Cardiac septum (tissue), 1 donor: ENCODE measurements at places on chromosomes 2 and 18. TPM values are rescaled to one million over a fixed set of nuclear protein-coding genes. Genes with fewer than 3 reads are reported as not detected.

DNA sequence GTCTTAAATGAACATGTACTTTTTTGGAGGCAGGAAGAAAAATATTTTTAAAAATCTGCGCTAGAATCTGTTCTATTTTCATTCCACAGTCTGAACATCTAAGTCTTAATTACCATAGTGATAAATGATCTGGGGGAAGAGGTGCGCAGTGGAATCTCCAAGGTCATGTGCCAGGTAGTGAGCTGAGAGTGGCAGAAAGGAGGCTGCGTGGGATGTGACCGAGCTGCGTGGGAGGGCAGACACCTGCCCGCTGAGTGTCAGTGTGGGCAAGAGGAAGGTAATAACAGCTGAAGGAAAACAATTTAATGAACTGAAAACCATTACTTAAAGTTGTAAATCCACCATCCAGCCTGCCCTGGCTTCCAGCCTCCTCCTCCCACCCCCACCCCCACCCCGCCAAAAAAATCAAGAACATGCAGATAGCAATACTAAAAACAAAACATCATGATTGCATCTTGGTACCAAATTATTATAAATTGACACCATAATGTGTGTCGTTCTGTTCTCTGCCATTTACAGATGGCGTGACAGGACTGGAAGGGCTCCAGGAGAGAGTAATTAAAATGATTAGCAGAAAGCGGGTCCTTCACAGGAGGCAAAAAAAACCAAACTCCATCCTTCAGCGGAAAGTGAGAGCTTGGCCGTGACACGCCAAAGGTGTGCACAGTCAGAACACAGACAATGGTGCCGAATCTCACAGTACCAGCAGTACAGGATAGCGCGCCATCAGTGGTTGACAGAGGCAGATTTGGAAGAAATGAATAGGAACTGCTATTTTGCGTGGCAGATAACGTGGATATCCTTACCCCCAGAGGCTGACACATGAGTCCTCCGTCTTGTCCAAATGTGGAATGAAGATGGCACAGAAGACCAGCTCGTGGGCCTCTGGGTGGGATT lies 11.4 kb upstream of the DTNB start:
- no peak for DNase-seq

DNA sequence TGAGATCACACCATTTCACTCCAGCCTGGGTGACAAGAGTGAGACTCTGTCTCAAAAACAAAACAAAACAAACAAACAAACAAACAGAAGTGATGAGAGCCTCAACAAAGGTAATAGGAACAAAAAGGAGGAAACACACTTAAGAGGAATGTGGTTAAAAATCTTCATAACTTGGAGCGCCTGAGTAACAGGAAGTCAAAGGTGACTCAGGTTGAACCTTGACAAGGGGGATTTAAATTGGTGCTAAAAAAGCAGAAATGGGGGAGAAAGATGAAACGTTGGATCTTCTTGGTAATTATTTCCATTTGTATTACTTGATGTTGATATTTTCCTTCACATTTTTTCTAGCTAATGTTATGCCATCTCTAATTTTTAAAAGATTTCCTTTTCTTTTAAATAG lies 318.5 kb upstream of the TCF4 start:
- DNase-seq = no peak

- no peak for DNase-seq
Measured at GRCh38 chr2:99624677-99625076, 134.9 kb upstream of the REV1 start.

- no peak for DNase-seq
Measured at GRCh38 chr2:136727973-136728699, 37.2 kb upstream of the THSD7B start.

GRCh38 chr2:34365932-34366331 lies 766.8 kb upstream of the FAM98A start:
- DNase-seq = no peak

GRCh38 chr2:96710985-96711384 lies 28.9 kb downstream of the LMAN2L start:
- DNase-seq = no peak

DNA sequence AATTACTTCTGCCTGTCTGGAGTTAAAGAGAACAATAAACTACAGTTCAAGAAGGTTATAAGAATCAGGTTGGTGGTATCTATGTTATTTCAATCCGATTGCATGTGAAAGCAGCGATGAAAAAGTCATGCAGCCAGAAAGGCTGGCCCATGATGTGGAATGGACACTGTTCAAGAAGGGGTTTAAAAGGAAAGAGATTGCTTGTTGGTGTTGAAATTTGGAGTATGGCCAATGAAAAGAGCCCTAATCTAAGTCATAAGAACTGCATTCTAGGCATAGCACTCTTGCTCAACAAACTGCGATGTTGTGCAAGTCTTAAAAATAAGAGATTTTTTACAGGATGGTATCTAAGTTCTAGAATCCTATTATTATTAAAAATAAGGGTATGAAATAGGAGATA lies 61.3 kb downstream of the EFEMP1 start:
- DNase-seq = no peak

Gene MYOM1
- 878 TPM for total RNA-seq

Gene RGPD3
- total RNA-seq = 0.08 TPM

Gene CD8B
- 0.62 TPM for total RNA-seq

Gene TMEM169
- total RNA-seq = 0.22 TPM

Gene GAREM1
- 10.0 TPM for total RNA-seq

Gene EPHA4
- total RNA-seq = 72.6 TPM
